ENCODE measurements at places on chromosomes 3 and 15.
A peak's percentile ranks its signal among the peaks of the same experiment; 100 is the strongest.

DNA sequence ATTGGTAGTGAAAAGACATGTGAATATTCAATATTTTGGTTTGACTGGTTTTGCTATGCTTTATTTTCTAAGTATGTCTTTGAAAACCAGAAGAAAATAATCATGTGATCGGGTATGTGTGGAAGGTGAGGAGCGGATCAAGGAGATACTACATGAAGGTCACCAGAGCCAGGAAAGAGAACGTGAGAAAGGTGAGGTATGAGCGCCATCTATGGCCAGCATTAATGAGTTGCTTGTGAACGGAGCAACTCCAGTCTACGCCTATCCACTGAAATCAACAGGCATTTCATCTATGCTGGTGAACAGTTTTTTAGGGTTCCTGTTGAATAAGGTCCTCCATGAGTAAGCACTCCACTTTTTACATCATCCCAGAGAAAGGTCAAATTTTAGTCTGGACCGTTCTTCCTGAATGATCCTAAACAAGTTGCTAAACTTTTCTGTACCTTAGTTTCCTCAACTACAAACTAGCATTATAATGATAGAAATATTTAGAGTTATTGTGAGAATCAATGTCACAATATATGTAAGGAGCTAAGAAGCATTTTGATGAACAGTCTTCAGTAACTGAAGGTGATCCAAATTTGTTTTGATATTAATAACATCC, 1435.2 kb upstream of the CADM2 start:
- no peak for DNase-seq

DNA sequence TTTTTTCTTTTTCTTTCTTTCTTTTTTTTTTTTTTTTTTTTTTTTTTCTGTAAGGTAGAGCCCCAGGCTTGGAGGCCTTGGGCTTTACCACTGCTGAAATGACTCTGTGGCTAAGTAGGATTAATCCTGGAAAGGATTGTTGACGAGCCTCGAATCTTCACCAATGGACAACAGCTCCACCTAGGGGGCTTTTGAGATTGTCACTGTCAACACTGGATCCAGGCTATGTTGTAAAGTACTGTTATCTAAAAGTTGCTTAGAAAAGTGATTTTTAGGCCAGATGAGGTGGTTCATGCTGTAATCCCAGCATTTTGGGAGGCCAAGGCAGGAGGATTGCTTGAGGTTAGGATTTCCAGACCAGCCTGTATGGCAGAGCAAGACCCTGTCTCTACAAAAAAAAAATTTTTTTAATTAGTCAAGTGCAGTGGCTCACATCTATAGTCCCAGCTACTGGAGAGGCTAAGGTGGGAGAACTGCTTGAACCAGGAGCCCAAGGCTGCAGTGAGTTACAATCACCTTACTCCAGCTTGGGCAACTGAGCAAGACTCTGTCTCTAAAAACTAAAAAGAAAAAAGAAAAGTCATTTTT, 41.6 kb downstream of the KLHL18 start:
- DNase-seq, result peak; percentile 35

DNA sequence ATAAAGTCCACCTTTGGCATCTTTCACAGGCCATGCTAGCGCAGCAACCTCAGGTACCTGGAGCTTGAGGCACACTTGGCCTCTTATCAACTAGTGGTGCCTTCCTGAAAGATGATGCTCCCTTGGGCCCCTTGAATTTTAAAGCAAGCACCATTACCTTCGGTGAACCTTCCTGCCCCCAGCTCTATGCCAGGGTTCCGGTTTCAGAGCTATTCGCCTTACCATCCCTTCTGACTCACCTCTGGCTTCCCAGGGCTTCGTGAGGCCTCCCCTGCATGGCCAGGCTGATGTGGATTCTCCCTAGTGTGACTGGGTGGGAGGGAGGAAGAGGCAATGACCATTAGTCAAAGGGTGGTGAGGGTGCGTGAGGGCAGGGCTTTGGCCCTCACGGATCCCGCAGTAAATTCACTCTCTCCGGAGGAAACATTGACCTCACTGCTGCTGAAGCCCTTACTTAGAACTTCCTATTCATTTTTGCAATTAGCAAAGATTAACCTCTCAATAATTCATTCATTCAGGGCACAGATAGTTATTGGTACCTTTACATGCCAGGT, 16.3 kb downstream of the BHLHE40 start:
- DNase-seq, result no peak

- no peak for DNase-seq
Observed at GRCh38 chr3:126501736-126502135, 15.8 kb downstream of the UROC1 start.

- DNase-seq, result no peak
Observed at GRCh38 chr3:48015431-48016180, 610 bp downstream of the MAP4 start.

GRCh38 chr3:170699158-170700053, 113.5 kb upstream of the SLC7A14 start:
- no peak for DNase-seq

- no peak for DNase-seq
Observed at GRCh38 chr3:42024591-42025351, 62.9 kb upstream of the ULK4 start.

DNA sequence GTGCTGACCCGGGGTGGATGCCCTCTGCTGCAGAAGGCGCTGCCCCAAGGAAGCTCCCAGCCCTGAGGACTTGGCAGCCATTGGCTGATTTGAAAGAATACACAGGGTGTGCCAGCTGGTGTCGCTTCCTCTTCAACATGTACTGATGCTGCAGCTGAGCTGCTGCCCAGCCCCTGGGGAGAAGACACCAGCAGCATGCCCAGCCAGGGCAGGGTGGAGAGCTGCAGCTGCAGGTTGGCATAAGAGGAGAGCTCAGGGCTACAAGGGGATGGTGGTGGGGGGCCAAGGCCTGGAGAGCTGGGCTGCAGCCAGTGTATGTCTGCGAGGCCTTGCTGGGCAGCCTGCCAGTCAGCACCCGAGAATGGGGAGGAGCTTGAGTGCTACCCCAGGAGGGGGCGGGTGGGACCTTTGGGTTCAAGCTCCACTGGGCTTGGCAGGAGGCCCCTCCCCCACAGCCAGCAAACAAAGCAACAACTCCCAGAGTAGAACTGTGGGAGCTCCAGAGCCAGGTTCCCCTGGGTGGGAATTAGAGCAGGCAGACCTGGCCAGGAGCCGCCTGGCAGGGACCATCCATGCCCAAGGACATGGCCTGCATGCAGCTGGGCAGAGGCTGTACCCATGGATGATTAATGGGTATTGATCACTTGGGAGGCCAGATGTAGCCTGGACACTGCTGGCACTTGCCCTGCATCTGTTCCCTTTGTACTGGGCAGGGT, 9.2 kb upstream of the SEMA4B start:
- peak; percentile 19 for DNase-seq

- DNase-seq, result no peak
Observed at GRCh38 chr3:195763076-195763830, 42.5 kb downstream of the MUC20 start.

- DNase-seq, result no peak
Observed at GRCh38 chr3:17030438-17030837, 145.7 kb downstream of the PLCL2 start.

GRCh38 chr3:3180456-3180855, 965 bp upstream of the CRBN start:
- no peak for DNase-seq

All from stimulated activated CD4-positive, alpha-beta T cell treated with anti-CD3 and anti-CD28 coated beads, Interleukin-1b, Interleukin-23, amount 100 ng/mL, for 48 hours (primary cell).